ENCODE measurements at places on chromosomes 16 and 17. TPM values are rescaled to one million over a fixed set of nuclear protein-coding genes. Genes with fewer than 3 reads are reported as not detected.

DNA sequence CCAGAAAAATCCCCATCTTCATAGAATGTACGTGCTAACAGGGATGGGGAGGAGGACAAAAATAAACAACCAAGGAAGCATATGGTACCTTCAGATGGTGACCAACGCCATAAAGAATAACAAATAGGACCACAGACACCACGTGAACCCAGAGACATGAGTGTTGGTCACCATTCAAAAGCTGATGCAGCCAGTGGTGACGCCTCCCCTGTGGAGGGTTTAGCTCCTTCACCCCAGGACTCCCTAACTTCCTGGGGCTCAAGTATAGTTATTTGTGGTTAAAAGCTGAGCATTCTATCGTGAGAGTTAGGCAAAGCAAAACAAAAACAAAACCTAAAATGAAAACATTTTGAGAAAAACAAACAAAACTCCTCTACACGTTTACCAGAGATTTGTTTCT lies 184.7 kb downstream of the SOX9 start:
- DNase-seq = no peak

- no peak for DNase-seq
These were observed 9.2 kb downstream of the TBKBP1 start for GRCh38 chr17:47703191-47703591.

GRCh38 chr16:30886145-30886544 lies 7.7 kb downstream of the BCL7C start:
- no peak for DNase-seq

The NOD2 gene
- total RNA-seq = 4.3 TPM

The CCL17 gene
- not detected for total RNA-seq

All from lung (tissue), 17 donors.